ENCODE measurements at places on chromosomes 2 and 18. TPM values are rescaled to one million over a fixed set of nuclear protein-coding genes. Genes with fewer than 3 reads are reported as not detected.

DNA sequence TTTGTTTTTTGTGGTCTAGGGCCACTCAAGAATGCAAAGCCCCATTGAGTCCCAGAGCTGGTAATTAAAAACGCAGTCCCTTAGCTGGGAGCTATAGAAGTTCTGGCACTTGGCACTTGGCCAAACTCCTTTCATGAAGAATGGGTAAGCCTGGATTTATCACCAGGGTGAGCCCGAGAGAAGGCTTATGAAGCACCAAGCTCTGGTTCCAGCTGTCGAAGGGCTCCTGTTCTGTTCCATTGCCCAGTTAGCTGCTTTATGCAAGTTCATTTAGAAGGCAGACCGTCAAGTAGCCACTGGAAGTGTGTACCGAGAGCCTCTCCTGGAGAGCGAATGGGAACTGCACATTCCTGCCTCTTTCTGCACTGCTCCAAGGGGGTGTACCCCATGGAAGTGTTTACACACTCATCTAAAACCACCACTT is 14.2 kb downstream of the ECEL1 start:
- H3K27ac ChIP-seq: no peak overlapping the region
- H3K4me1 ChIP-seq: no peaks in the 10 kb centered on the region
- H3K27me3 ChIP-seq: peaks cover 14% of the 10 kb centered on the region

- peaks cover 13% of the 10 kb centered on the region for H3K4me1 ChIP-seq
- no peak overlapping the region for H3K4me3 ChIP-seq
- DNase-seq: no peak
- H3K27me3 ChIP-seq: no peaks in the 10 kb centered on the region
Observed at GRCh38 chr2:174281736-174282135, 33.4 kb upstream of the OLA1 start.

DNA sequence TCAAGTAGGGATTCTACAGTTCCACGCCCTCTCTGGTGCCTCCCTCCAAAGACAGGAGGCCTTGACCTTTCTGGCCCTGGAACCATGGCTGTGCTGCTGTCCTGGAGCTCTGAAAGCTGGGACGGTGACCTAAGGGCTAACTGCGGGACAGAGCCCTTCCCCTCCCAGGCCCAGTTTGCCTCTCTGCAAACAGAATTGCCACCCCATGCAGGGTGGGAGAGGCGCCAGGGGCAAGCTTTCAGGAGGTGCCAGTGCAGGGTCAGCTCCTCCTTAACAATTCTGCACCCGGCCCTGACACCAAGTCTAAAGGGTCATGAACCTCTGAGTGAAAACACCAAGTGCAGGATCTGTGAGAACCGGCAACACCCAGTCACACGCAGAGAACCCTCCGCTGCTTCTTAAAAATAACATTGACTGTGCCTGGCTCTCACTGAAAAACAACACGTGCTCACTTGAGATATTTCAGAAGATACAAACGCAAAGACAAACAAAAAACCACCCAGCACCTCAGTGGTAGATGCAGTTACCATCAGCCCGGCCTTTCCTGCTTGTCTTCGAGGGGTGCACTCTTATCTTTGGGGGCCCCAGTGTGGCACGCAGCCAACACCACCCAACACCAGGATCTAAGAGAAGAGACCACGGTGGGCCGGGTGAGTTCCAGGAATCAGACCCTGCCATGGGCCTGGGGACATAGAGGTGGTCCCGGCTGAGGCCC is 1.1 kb upstream of the SNED1 start:
- peak overlapping the region; percentile 44 for H3K4me3 ChIP-seq
- H3K36me3 ChIP-seq: no peaks in the 10 kb centered on the region
- peaks cover 5% of the 10 kb centered on the region for H3K4me1 ChIP-seq
- DNase-seq: no peak

DNA sequence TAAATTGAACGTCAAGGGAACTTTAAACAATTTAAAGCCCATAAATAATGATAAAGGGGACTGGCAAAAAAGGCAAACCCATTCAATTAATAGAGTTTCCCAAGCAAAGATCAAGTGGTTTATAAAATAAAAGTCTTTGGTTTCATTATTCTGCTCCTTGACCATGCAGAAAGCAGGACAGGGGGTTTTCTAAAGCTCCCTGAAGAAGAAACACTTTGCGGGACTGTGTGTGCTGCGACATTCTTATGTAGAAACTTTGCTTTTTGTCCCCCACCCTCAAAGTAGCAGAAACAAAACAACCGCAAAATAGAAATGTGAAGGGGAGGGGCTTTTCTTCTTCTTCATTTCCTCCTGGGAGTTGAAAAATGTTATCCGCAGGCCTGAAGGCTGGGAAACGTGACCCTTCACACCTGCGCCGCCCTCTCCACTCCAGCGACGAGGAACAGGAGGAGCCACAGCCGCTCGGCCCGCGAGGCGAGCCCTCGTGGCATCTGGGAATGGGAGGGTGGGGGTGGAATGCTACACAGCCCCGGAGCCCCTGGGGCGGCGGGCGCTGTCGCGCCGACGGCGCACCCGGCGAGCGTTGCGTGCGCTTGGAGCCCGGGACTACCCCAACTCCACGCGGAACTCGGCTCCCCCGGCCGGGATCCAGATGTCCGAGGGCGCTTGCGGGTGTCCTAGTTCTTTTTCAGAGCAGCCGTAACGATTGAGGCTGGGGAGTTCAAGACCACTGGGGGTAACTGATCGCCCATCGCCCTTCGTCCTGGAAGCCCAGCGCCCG is 4.3 kb upstream of the GBX2 start:
- peaks cover 26% of the 10 kb centered on the region for H3K4me1 ChIP-seq
- H3K27ac ChIP-seq: no peak overlapping the region
- DNase-seq: no peak
- no peaks in the 10 kb centered on the region for H3K36me3 ChIP-seq
- peak overlapping the region; percentile 14 for H3K4me3 ChIP-seq

- no peak overlapping the region for H3K27ac ChIP-seq
- H3K36me3 ChIP-seq: no peaks in the 10 kb centered on the region
- no peaks in the 10 kb centered on the region for H3K27me3 ChIP-seq
- no peak for DNase-seq
- peaks cover 3% of the 10 kb centered on the region for H3K4me1 ChIP-seq
- H3K4me3 ChIP-seq: no peak overlapping the region
Observed at GRCh38 chr2:75920859-75921551, 210.3 kb upstream of the GCFC2 start.

- peaks cover 1% of the 10 kb centered on the region for H3K27me3 ChIP-seq
- H3K4me3 ChIP-seq: no peak overlapping the region
- no peak overlapping the region for H3K27ac ChIP-seq
Observed at GRCh38 chr18:30489890-30490643, 552.5 kb downstream of the DSC3 start.

- H3K27ac ChIP-seq: no peak overlapping the region
- H3K36me3 ChIP-seq: no peaks in the 10 kb centered on the region
- DNase-seq: peak; percentile 67
Observed at GRCh38 chr2:109129356-109129920, 433 bp downstream of the SH3RF3 start.

DNA sequence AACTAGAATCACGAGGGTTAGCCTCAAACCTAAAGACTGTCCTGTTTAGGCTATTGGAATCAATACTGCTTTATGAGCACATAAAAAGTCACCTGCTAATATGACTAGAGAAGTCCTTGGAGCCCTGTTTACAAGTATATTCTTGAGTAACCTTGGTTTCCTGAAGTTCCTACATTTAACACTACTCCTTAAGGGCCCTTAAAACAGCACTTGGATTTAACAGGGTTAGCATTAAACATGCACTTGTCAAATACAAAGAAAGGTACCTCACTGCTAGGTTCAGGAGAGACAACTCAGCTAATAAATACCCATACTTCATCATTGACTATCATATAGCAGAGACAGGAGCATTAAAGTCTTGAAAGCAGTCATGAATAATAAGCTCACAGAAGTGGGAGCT is 96.7 kb downstream of the SLC5A7 start:
- H3K27ac ChIP-seq: no peak overlapping the region
- DNase-seq: no peak
- H3K4me1 ChIP-seq: no peaks in the 10 kb centered on the region
- no peak overlapping the region for H3K4me3 ChIP-seq
- H3K36me3 ChIP-seq: no peaks in the 10 kb centered on the region
- no peaks in the 10 kb centered on the region for H3K27me3 ChIP-seq

DNA sequence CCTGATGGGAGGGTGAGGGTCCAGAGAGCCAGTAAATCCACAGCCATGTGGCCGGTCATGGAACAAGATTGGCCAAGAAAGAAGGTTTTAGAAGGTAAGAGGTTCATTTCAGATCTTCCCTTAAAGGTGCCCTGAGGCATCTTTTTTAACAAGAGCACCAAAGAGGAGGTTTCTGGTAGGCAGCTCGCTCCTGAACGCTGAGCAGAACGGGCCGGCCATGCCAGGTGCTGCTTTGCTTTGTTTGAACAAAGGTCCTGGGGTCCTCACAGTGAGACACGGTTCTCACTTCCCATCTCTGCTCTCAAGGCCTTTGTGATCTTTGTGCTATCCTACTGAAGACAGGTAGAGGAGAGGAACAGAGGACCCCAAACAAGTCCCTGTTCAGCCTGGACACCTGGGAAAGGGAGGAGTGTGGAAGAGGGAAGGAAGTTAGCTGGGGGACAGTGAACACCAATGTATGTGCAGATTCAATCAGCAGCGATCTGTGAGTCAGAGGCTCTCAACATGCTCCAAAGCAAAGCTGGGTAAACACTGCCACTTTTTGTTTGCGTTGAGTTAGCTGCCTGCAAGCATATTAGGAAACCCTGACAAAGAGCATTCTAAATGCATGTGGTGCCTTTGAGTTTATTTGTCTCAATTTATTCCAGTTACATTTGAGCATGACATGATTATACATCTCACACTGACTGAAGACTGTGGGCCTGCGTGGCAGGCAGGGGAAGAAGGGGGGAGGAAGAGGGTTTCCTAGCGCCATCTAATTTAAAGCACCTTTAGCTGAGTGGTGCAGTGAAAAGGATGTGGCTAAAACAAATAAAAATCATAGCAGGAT is 102.4 kb downstream of the ASB1 start:
- DNase-seq: no peak
- no peak overlapping the region for H3K27ac ChIP-seq
- H3K4me1 ChIP-seq: no peaks in the 10 kb centered on the region
- no peaks in the 10 kb centered on the region for H3K27me3 ChIP-seq
- peaks cover 15% of the 10 kb centered on the region for H3K36me3 ChIP-seq

GRCh38 chr2:232103140-232103737 is 141.7 kb downstream of the DIS3L2 start:
- H3K27me3 ChIP-seq: no peaks in the 10 kb centered on the region
- peaks cover 19% of the 10 kb centered on the region for H3K36me3 ChIP-seq
- H3K4me1 ChIP-seq: no peaks in the 10 kb centered on the region
- no peak overlapping the region for H3K4me3 ChIP-seq
- no peak overlapping the region for H3K27ac ChIP-seq

DNA sequence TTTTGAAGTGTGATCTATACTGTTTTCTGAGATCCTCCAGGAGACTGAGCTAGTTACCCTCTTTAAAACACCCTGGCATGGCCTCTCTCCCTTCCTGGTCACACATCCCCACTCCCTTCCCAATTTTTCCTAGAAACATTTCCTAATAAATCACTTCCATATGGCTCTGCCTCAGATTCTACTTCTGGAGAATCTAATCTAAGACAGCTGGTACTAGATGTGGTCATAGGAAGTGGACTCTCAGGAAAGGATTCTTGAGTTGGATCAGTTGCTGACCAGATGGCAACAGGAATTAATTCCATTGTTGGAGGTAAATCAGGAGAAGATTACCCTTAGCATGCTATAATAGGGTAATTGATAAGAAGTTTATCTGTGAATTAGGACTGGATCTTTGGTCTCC is 310.5 kb downstream of the SATB2 start:
- H3K27ac ChIP-seq: no peak overlapping the region
- no peaks in the 10 kb centered on the region for H3K27me3 ChIP-seq
- H3K36me3 ChIP-seq: peaks cover 2% of the 10 kb centered on the region
- DNase-seq: no peak

- H3K36me3 ChIP-seq: no peaks in the 10 kb centered on the region
- H3K4me1 ChIP-seq: peaks cover 14% of the 10 kb centered on the region
- no peak overlapping the region for H3K4me3 ChIP-seq
- no peaks in the 10 kb centered on the region for H3K27me3 ChIP-seq
- DNase-seq: no peak
- H3K27ac ChIP-seq: no peak overlapping the region
Observed at GRCh38 chr2:45898819-45899218, 247.3 kb downstream of the PRKCE start.

- H3K27ac ChIP-seq: no peak overlapping the region
Observed at GRCh38 chr2:23135481-23136100, 249.4 kb upstream of the KLHL29 start.

- H3K36me3 ChIP-seq: no peaks in the 10 kb centered on the region
- DNase-seq: no peak
- no peak overlapping the region for H3K4me3 ChIP-seq
- H3K27ac ChIP-seq: no peak overlapping the region
- no peaks in the 10 kb centered on the region for H3K27me3 ChIP-seq
Observed at GRCh38 chr2:68375582-68375981, 10.5 kb downstream of the PLEK start.

DNA sequence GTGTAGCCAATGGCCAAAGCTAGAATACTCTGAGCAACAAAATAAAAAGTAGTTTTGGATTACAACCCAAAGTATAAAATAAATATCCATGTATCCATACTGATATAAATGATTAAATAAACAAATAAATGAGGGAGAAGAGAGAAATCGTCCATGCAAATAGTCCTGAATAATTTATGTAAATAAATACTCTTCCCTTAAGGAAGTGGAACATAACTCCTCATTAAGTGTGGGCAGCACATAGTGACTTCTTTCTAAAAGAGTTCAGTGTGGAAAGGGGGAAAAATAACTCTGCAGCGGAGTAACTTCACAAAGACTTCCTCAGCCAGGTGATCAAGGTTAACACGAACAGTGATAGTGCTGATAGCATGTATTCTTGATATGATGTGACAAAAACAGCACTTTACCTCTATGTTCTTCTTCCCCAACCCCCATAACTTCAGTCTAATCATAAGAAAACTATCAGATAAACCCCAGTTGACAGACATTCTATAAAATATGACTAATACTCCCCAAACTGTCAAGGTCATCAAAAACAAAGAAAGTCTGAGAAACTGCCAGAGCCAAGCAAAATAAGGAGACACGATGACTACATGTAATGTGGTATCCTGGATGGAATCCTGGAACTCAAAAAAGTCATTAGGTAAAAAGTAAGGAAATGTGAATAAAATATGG is 30.7 kb downstream of the METTL8 start:
- H3K27ac ChIP-seq: no peak overlapping the region
- peaks cover 9% of the 10 kb centered on the region for H3K4me1 ChIP-seq
- no peak for DNase-seq
- H3K36me3 ChIP-seq: peaks cover 5% of the 10 kb centered on the region

- DNase-seq: peak; percentile 56
- H3K4me1 ChIP-seq: peaks cover 10% of the 10 kb centered on the region
- no peaks in the 10 kb centered on the region for H3K27me3 ChIP-seq
- H3K27ac ChIP-seq: peak overlapping the region; percentile 100
- H3K36me3 ChIP-seq: no peaks in the 10 kb centered on the region
Observed at GRCh38 chr2:113888641-113889470, 1.0 kb upstream of the ACTR3 start.

- H3K27me3 ChIP-seq: peaks cover 4% of the 10 kb centered on the region
- no peak overlapping the region for H3K27ac ChIP-seq
- H3K4me3 ChIP-seq: no peak overlapping the region
- H3K36me3 ChIP-seq: no peaks in the 10 kb centered on the region
Observed at GRCh38 chr2:152492911-152493310, 157.9 kb downstream of the FMNL2 start.

GRCh38 chr2:161170958-161171932 is 11.0 kb downstream of the TANK start:
- peak overlapping the region; percentile 35 for H3K4me3 ChIP-seq
- no peaks in the 10 kb centered on the region for H3K36me3 ChIP-seq
- DNase-seq: no peak
- H3K27me3 ChIP-seq: peaks cover 2% of the 10 kb centered on the region
- H3K27ac ChIP-seq: peak overlapping the region; percentile 62

PLCD4 gene
- 1.9 TPM for total RNA-seq

LOXHD1 gene
- not detected for total RNA-seq

RIT2 gene
- not detected for total RNA-seq

REG3A gene
- not detected for total RNA-seq

PROM2 gene
- total RNA-seq: 5.4 TPM

GALR1 gene
- 0.49 TPM for total RNA-seq

SERPINB3 gene
- total RNA-seq: not detected

CASP10 gene
- total RNA-seq: not detected

RUFY4 gene
- not detected for total RNA-seq

ID2 gene
- total RNA-seq: 13.2 TPM

All from glutamatergic neuron (in vitro differentiated cells).